Hepatocyte (in vitro differentiated cells): ENCODE measurements at places on chromosomes 4 and X. TPM values are rescaled to one million over a fixed set of nuclear protein-coding genes. Genes with fewer than 3 reads are reported as not detected.

- DNase-seq, result no peak
Observed at GRCh38 chrX:149467461-149467860, 37.6 kb downstream of the IDS start.

GRCh38 chr4:145879598-145879997 lies 59.0 kb downstream of the ZNF827 start:
- DNase-seq, result peak; percentile 12

DNA sequence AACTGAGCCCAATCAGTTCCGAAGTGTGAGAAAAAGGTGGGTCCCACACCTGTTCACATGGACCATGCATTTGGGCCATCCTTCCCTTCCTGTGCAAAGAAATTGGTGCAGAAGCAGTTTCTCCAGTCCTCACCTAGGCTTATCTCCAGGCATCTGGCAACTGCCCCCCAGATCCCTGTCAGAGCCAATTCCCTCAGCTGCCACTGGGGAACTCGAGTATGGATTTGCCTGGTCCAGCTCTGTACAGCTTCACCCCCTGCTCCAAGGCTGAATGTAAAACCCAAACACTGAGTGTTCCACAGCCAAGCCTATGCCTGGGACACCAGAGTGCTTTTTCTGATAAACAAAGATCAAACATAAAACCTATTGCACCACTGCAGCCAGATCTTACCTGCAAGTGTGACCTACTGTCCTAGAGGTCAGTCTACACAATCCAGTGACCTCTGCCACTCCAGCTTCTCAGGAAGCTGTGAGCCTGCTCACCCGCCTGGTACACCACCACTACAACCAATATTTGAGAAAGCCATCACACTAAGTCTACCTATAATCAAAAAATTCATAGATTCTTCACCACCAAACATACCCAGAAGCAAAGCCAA lies 136.4 kb downstream of the STPG2 start:
- no peak for DNase-seq

DNA sequence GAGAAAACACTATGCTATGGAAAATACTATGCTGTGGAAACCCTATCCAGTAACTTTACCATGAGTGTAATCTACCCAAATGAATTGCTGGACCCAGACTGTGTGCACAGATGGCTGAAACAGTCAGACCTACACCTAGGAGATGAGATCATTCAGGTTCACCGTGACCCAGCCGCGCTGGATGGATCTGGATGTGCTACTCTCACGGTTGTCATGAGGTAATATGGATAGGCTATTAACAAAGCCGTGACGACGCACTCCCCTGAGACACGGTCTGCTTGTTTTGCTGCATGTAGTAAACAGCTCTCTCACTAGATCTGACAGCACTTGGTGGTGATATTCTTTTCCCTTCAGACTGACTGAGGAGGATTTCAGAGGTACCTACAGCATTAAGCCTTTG lies 832.5 kb upstream of the GRID2 start:
- DNase-seq, result no peak

DNA sequence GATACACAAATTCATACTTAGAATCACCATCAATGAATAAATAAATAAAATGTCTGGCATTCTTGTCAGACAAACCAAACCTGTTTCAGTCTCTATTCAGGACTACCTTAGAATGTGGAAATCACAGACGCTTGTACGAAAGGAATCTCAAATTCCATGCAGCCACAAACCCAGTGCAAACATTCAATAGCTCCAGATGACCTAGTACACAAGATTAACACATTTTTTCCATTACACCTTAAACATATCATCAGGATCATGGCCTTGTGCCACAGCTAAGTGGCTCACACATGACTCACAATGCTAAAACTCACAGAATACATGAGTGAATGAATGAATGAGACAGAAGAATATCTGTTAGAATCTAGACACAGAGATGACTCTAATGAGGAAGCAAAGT lies 134.2 kb downstream of the PWWP3B start:
- peak; percentile 19 for DNase-seq

GRCh38 chr4:15766821-15767220 lies 11.3 kb upstream of the CD38 start:
- DNase-seq, result no peak

DNA sequence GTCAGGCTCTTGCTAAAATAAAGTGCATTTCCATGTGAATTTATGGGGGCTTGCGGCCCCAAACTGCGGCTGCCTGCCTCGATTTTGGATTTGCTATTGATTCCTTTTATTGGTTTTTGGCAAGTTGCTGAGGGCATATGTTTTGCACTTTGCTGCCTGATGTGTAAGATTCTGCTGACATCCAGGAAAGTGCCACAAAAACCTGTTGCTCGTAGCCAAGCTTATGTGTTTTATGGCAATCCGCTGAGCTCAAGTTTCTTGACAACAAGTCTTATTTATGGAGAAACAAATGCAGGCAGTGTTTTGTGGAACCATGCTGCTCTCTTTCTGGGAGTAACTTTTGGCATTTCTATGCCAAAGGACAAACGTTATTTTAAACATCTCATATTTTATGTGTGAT lies 97.3 kb upstream of the DDIT4L start:
- DNase-seq, result no peak

DNA sequence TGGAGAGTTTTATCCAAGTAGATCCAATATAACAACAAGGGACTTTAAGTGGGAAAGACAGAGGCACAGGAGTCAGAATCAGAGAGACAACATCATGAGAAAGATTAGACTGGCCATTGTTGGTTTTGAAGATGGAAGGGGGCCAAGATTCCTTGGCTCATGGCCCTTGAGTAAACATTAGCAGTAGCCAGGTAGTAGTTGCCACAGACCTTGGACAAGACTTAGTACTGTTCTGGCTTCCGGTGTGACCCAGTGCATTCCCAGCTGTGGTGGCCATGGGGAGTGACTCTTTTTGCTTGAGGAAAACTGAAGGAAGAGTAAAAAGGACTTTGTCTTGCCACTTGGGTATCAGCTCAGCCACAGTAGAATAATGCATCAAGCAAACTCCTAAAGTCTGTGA lies 462.2 kb upstream of the CPXCR1 start:
- no peak for DNase-seq

- DNase-seq, result no peak
Observed at GRCh38 chr4:158016511-158016910, 156.3 kb downstream of the GASK1B start.

DNA sequence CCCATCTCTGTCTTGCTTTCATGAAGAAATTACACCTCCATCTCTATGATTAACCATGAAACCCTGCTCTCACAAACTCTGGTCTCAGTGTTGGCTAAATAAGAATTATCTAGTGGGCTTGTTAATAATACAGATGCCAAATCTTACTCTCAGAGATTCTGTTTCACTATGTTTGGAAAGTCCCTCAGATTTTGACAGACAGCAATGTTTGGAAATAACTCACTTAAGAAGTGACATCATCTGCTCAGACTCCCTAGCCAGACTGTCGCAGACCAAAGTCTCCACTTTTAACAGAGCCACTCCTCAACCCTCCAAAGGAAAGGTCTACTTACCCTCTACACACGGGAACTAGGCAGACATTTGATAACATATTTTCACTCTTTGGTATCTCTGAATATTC lies 328.5 kb upstream of the FGF16 start:
- no peak for DNase-seq

DNA sequence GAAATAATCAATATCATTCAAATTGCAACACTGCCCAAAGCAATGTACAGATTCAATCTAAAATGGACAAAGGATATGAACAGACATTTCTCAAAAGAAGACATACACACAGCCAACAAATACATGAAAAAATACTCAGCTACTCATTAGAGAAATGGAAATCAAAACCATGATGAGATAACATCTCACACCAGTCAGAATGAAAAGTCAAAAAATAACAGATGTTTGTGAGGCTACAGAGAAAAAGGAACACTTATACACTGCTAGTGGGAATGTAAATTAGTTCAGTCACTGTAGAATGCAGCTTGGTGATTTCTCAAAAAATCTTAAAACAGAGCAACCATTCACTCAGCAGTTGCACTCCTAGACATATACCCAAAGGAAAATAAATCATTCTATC lies 205.2 kb downstream of the DKK2 start:
- no peak for DNase-seq

- DNase-seq, result no peak
Observed at GRCh38 chrX:47643926-47644325, 6.4 kb downstream of the ELK1 start.

PROM1 gene
- 14.3 and 17.8 TPM in 2 replicates for polyA plus RNA-seq

SLC49A3 gene
- polyA plus RNA-seq, result 12.8 and 19.8 TPM in 2 replicates

PHEX gene
- polyA plus RNA-seq, result 0.05 and 0.16 TPM in 2 replicates
